Stimulated activated CD4-positive, alpha-beta T cell treated with anti-CD3 and anti-CD28 coated beads, TNF-alpha, amount 100 ng/mL, for 24 hours (primary cell): ENCODE measurements at places on chromosomes 2 and 18.

DNA sequence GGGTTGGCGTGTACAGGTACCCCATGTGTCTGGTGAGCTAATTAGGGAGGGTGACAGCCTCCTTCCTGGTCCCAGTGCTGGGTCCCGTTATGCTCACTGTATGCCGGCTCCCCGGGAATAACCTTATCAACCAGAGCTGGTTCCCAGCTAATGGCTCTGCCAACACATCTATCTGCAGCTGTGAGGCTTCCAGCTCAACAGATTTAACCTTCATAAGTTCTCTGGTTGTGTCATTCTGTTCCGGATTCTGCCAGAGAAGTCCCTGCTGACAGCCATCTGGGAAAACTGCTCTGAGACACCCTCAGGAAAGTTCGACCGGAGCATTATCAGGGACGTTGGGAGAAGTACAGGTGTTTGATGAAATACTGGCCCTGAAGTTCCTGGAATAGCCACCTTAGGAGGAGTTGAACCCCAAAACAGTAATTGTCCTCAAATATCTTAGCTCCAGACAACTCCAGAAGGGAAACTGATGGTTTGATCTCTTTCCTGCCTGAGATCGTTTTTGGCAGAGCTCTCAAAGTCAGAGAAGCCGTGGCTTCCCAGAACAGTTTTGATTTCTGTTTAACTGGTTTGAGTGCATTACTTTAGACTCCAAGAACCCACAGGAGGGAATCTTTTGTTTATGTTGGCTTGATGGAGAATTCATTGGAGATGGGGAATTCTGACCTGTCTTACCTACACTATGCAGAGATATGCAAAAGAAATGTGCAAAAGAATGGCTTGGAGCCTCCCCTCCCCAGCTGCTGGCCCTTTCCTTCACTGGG, 39.4 kb upstream of the TXNDC2 start:
- DNase-seq = no peak

DNA sequence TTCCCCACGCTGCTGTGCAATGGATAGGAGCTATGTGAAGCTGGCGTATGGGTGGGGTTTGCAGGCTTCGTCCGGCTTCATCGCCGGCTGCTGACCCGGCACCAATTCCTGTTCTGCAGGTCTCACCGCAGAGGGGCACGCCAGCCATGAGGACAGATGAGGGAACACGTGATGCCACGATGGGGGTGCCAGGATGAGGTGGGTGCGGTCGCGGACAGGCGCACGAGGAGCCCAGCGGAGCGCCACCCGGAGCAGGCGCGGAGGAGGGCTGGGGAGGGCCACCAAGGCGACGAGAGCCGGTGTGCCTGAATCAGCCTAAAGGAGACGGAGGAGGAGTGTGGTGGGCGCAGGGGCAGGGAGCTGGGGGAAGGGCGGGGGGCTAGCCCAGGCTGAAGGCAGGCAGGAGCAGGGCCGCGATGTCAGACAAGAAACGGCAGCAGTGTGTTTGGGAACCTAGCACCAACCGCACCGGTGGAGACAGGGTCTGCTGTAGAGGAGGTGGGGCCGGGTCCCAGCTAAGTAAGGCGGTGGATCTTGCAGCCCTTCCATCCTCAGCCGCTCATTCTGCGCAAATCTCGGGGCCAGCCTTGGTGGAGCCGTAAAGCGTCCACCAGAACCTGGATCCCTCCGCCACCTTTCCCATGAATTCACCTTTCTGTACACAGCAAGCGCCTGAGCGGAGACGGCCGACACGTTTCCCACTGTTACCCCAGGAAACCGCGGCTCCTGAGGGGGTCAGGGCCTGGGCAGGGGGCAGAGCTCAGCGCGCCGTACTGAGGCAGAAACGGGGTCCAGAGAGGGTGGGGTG, 17.0 kb upstream of the CD8A start:
- no peak for DNase-seq

GRCh38 chr2:196696423-196697079, 57.0 kb downstream of the CCDC150 start:
- DNase-seq = no peak

GRCh38 chr2:127428057-127428814, 10.0 kb downstream of the PROC start:
- no peak for DNase-seq

DNA sequence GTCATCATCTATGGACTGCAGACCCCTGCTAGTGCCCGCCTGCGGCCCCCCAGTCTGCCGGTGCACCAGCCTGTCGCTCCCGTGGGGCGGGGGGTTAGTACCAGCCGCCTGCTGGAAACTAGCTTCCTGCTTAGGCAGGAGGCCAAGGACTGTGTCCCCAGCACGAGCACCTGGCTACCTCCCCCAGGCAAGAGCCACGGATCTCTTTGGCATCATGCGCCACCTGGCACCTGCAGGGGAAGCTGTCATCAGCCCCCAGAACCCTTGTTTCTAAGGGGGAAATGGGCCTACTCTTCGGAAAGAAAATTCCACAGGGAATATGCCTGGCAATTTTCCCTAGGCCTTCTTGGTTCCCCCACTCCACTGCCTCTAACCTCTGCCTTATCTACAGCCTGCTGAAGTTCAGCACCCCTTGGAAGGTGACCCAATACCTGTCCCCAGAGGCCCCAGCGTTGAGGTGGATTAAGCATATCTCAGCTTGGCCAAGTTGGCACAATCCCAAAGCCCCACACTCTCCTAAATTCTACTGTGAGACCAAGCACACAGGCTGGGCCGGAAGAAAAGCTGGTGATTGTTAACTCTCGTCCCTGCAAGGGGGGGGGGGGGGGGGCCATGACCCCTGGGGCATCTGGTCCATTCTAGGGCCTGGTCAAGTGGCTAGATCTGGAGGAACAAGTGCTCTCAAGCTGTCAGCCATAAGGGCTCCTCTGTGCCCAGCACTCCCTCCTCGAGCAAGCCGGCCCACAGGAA, 62.0 kb upstream of the POMC start:
- no peak for DNase-seq

- DNase-seq = no peak
Measured at GRCh38 chr2:11775384-11775783, 29.0 kb downstream of the LPIN1 start.

GRCh38 chr2:207937823-207938222, 87.5 kb downstream of the PLEKHM3 start:
- DNase-seq = no peak

DNA sequence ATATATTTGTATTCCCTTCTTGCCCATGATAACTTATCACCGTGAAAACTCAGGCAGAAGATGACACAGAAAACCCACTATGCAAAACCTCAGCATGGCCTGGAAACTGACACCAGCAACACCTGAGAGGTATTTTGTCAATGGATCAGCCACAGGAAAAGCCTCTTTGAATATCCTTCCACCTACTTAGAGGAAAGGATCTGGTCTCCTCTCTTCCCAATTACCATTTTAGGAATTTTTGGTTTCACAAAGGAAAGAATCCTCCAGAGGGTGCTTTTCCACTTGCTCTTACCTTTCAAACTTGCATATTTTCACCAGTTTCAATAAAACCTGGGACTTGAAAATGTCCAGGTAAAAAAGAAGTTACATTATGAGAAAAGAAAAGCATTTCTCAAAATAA, 20.0 kb upstream of the MEIS1 start:
- no peak for DNase-seq

DNA sequence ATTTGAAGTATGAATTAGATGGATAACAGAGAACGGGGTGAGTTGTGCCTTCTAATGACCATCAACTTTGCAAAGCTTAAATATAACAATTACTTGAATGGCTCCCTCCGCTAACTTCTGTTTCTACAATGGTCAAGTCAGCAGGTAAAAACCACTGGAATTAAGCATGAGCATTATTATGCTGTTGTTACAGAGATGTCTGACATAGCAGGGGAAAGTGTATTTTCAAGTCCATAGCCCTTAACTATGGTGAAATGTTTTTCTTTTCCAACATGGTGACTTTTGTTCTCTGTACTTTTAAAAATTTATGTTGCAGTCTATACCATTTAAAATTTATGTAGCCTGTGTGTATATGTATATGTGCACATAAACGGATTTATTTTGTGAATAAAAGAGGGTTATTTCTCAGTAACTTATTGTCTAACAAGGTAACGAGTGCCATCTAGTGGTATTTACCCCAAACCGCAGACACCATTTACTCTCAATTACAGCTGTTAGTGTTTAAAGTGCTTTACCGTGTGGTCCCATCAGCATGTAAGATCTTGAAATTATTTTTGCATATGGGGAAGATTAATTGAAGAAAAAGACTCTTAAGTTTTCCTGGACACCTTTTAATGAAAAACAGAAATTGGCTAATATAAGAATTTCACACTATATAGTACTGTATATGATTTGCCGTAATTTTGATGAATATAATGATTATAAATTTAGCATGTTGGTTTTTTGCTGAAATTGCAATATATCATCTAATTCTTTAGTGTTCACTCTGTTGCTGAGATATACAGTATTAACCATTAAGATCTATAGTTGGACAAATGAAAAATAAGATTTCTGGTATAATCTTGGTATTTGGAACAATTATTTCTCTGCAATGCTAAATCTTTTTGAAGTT, 78.2 kb downstream of the UBE2E3 start:
- DNase-seq = peak; percentile 15

DNA sequence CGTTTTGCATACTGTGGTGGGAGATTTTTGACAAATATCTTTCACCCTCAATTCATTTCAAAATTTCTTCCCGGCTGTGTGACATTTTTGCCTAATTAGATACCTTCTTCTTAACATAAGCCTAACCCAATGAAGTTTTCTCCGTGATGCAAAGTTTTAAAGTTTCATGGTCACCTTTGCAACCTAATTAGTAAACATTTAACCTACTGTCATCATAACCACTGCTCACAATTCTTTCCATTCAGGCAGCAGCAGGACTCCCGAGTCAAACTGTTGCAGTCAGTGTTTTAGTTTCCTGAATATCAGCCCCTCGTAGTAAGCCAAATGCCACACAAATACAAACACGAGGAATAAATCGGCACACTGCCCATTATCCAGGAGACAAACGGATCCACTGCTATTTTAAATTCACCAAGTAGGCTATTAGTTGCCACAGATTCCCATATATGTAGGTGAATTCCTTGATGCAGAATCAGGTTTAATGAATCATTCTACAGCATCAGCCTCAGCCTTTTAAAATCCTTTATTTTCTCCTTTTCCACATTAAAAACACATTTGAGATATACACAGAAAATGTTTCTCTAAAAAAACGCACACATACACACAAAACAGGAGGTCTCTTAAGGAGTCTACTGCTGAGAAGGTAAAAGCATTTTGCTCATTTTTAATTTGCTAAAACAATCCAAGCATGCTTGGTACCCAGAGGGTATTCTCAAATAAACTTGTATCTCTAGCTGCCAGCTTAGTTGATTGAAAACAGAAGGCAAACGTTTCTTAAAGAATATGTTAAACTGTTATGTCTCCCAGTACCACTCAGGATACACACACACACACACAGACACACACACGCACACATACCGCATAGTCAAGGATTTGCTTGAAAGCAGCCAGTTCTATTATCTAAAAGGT, 106.5 kb upstream of the KCTD1 start:
- no peak for DNase-seq

DNA sequence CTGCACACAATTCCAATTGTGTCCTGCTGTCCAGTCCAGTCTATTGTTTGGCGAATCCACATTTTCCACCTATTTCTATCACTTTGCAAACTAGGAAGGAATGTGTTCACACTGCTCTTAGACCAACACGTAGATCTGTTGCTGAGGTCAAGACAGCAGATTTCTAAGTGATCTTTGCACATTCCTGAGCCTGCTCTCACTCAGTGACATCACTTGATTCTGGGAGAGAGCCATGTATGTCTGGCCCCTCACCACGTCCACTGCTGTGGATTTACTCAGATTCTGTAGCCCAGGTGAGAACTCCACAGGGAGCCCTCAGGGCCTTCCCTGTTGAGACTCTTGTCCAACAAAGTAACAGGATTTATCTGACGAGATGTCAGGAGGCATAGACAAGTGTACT, 317.2 kb downstream of the TSN start:
- no peak for DNase-seq

- DNase-seq = no peak
Measured at GRCh38 chr2:215107216-215108056, 31.0 kb downstream of the ABCA12 start.

DNA sequence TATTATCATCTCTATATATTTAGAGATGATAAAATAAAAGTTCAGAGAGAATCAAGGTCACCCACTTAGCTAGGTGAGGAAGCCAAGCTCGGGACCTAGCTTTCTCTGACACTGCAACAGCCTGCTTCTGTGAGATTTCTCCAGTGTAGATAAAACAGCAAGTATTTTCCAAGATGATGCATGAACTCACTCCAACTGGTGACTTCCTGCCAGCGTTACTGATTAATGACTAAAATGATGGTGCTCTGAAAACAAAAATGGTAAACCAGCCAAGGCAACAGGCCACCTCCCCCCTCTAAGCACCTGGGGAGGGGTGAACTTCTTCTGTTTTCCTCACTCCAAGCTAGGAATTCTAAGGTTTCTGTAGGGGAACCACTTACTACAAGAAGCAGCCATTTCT, 510.2 kb upstream of the ID2 start:
- DNase-seq = no peak

GRCh38 chr2:234330902-234331301, 166.0 kb downstream of the ARL4C start:
- no peak for DNase-seq

DNA sequence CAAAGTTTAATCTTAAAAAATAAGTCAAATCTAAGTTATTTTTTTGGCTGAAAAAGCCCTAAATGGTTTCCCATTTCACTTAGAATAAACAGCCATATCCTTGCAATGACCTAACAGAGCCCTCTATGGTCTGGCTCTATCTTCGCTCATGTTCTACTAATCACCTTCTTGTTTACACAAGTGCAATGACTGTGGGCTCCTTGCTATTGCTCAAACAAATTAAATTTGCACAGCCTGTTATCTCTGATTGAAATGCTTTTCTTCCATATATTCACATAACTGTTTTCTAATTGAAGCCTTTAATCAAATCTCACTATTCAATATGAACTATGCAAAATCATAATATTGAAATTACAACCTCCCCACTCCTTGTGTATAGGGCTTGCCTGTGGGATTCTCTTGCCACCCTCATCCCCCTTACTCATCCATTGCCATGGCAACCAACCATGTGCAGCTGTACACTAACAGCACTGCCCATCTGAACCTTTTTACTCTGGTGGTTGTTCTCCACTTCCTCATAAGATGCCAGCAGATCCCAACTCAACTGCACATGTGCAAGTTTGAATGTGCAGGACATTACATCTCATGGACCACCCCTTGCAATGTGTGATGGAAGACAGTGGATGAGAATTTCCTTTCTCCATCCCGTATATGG, 1083.2 kb downstream of the SOCS6 start:
- DNase-seq = no peak

DNA sequence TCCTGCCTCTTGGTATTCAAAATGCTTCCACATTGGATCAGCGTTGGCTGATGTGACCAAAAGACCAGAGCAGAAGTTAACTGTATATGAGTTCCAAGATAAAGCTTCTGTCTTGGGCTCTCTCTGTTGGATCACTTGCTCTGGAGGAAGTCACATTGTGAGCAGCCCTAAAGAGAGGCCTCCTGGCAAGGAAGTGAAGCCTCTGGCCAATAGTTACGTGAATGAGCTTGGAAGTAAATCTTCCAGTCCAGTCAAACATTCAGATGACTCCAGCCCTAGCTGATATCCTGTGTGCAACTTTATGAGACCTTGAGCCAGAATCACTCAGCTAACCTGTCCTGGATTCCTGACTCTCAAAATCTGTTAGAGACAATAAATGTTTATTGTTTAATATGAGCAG, 67.7 kb upstream of the CDKL4 start:
- DNase-seq = no peak

GRCh38 chr2:205988274-205988673, 97.7 kb downstream of the INO80D start:
- no peak for DNase-seq
